NCI-H2029 treated with DMSO at 0.1 percent for 48 hours (cell line): ENCODE measurements at places on chromosomes 16 and 17.
A peak's percentile ranks its signal among the peaks of the same experiment; 100 is the strongest.

- no peak for DNase-seq
Measured at GRCh38 chr17:63378411-63379375, 67.4 kb downstream of the CYB561 start.

- no peak for DNase-seq
Measured at GRCh38 chr17:80953471-80954315, 37.9 kb upstream of the CHMP6 start.

DNA sequence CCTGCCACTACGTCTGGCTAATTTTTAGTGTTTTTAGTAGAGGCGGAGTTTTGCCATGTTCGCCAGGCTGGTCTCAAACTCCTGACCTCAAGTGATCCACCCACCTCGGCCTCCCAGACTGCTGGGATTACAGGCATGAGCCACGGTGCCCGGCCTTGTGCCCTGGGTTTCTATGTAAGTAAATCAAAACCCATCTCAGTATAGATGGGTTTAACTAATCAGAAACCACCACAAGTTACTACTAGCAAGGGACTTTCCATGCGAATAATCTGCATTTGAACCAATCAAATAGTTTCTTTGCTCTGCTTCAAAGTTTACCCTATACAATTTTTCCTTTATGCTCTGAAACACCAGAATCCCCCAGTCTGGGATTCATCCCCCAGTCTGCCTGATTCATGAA lies 16.5 kb upstream of the EIF1 start:
- DNase-seq = no peak

DNA sequence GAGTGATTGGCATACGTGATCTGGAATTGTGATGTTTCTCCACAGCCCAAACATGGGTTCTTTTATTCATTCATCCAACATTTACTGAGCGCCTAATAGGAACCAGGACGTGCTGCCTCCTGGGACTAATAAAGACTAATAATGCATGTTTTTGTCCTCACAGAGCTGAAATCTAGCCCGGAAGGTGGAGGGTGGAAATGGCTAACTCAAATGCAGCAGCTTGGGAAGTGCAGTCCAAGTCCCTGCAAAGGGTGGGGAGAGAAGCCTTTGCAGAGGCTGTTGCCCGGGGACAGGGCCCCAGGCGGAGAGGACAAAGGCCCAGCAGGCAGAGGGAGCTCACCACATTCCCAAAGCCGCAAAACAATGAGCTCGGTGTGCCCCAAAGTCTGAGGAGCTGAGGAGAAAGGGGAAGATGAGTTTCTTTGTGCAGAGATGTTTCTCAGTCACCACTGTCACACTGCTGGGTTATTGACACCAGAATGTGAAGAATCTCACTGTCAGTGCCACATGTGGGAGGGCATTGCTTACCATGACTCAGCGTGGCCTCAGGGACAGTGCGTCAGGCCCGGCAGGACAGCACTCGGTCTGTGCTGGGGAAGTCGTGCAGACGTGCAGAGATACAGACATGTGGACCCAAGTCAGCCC lies 118.2 kb upstream of the CHMP6 start:
- no peak for DNase-seq

DNA sequence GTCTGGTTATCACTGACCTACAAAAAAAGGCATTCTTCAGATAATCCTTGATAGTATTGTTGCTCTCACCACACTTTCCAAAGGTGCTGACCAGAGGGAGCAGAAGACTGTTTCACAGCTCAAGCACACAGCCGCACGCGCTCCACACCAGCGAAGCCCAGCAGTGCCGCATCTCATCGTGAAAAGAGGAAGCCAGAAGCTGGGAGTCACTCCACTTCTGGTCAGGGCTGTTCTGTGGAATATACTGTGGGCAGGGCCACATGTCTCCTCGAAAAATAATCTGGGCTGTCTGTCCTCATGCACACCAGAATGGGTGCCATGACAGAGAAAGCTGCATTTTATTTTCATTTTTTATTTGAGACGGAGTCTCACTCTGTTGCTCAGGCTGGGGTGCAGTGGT lies 7.3 kb upstream of the PRSS36 start:
- DNase-seq = no peak

DNA sequence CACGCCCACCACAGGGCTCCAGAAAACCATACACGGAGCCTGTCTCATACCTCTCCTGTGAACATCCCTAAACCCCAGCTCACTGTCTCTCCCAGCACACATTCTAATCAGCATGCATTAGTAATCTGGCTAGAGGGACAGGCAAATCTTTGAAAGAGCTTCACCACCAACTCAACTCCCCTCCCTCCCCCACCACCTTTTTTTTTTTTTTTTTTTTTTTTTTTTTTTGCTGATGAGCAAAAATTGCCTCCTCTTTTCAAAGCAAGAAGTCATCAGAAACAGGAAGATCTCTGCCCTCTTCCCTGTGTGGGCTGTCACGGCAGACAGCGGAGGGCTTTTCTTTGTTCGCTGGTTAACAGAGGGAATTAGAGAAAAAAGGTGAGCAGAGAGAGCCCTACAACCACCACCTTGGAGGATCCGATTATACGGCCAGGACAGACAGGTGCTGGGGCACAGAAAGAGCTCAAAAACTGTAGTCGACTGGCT lies 19.9 kb downstream of the GAS7 start:
- DNase-seq = no peak

DNA sequence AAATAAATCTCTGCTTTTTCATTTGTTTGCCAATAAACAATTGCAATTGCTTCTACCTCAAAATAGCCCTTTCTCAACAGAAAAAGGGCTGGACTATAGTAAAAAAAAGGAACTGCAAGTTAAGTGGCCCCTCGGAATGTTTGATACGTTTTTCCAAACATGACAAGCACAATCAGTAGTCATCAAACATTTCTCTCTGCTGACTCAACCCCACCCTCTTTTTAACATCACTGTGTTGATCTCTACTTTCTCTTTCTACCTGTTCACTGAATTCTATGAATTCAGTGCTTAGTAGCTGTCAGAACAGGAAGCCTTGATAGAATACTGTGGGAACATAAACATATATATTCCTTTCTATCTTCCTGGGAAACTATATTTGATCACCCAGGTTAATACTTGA lies 116.5 kb upstream of the AXIN2 start:
- no peak for DNase-seq

DNA sequence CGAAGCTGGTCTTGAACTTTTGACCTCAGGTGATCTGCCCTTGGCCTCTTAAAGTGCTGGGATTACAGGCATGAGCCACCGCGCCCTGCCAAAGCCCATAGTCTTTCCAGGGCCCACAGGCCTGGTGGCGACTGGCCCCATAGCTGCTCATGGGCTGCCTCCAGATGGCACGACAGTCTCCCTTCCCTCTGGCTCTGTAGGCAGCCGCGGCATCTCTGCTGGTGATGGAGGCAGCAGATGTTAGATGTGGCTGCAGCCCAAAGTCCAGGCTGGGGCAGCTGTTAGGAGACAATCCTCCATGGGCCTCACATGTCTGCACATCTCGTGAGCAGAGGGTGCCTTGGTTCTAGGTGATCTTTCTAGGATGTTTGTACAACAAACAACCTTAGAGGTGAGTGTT lies 69.7 kb upstream of the DNAJA2 start:
- no peak for DNase-seq

- no peak for DNase-seq
Measured at GRCh38 chr16:64700628-64701027, 421.2 kb downstream of the CDH11 start.

DNA sequence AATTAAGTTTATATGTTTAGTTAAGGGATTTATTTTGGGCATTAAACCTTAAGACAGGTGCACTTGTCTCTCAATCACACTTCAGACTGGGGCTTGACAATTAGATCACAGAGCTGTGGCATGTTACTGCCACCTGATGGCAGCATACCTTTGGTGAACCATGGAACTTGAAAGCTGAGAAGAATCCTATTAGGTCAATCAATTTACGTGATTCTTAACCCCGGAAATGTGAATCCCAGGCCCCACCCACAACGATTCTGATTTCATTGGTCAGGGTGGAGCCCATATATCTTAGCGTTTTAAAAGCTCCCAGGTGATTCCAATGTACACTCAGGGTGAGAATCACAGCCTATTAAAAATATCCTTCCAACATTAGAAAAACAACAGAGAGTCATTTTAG lies 91.0 kb downstream of the GSG1L start:
- DNase-seq = peak; percentile 2

- DNase-seq = peak; percentile 14
Measured at GRCh38 chr16:4734730-4735535, 596 bp downstream of the DNAAF8 start.

GRCh38 chr17:44878627-44879221 lies 20.5 kb downstream of the EFTUD2 start:
- no peak for DNase-seq

- no peak for DNase-seq
Measured at GRCh38 chr16:72270531-72270930, 98.6 kb upstream of the PMFBP1 start.

DNA sequence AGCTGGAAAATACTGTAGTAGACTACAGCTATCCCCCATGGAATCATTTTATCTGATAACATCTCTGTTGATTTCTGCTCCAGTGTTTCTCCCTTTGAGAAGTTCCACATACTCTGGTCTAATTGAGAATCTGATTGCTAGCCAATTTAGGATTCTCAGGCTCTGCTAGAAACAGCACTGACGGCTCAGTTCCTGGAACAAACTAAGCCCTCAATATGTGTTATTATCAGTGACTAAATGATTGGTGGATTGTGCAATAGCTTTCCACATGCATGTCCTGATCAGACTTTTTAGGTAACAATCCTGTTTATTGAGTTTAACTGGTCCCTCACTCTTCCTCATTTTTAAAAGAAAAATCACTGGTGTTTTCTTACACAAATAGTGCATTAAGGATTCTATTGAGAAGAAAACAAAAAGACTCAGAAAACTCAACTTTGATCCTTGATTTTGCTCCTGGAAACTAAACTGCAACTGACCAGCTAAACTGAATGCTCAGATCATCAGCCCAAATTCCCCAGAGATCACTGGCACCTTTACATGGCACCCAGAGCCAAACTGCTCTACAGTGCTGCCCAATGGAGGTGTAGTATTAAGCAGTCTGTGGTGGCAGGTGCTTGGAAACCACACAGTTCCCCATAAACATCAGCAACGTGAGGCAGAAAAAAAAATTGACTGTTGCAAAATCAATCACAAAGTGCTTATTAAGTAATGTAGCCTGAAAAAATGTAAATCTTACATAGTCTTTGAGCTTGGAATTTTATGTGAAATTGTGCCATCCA lies 423.7 kb downstream of the TOX3 start:
- DNase-seq = no peak

- DNase-seq = no peak
Measured at GRCh38 chr16:85279825-85280545, 167.7 kb upstream of the CIBAR2 start.

DNA sequence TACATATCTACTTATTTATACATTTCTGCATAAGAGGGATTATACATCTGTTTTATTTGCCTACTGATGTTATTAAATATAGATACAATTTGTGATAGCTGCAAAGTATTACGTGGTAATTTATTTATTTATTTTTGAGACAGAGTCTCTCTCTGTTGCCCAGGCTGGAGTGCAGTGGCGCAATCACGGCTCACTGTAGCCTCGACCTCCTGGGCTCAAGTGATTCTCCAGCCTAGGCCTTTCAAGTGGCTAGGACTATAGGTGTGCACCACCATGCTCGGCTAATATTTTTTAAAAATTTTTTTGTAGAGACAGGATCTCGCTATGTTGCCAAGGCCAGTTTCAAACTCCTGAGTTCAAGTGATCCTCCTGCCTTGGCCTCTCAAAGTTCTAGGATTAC lies 35.5 kb downstream of the NFAT5 start:
- DNase-seq = no peak

GRCh38 chr17:45123930-45124796 lies 8.2 kb downstream of the PLCD3 start:
- no peak for DNase-seq

DNA sequence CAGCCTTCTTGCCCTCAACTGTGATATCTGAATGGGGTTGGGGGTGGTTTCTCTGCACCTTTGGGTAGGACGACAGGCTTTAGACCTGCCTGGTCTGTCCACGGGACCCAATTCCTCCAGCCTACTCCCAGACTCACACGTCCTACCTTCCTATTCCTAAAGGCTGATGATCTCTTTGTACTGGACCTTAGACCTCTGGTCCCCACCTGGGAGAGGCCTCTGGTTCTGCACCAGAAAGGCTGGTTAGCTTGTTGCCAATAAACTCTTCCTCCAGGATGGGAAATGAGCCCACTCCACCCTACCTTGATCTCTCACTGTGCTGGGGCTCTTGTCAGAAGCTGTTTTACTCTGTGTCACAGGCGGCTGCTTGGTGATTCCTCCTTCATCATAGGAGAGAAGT lies 14.4 kb downstream of the FBF1 start:
- DNase-seq = no peak

DNA sequence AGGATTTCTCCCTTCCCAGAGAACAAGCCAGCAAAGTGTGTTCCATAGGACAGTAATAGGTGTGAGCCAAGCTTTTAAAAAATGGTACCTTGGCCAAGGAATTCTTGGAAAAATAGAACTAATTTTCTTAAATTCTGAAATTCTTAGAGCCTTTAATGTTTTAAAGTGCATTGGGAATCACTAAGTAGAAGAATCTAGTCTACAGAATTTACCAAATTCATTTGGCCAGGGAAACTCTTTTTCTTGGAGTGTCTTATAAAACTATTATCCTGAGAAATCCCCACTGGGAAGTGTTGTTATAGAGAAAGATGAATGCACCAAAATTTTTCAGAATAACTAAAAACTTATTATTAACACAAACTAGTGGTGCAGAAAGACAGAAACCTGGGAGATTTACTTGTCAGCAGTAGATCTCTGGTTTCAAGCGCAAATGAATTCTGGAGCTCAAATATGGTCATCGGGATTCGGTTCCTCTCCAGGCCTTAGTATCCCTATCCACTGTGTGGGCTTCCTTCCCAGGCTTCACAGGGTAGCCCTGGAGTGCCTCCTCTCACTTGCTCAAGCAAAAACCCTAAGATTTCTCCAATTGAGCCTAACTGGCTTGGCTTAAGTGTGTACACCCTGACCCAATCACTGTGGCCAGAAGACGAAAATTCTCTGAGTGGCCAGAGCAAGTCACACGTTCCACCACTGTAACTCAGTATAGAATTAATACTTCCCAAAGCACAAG lies 217.8 kb downstream of the CHD9NB start:
- DNase-seq = no peak

- no peak for DNase-seq
Measured at GRCh38 chr17:80137131-80137530, 9.8 kb downstream of the EIF4A3 start.

GRCh38 chr17:57485916-57486881 lies 229.9 kb downstream of the MSI2 start:
- DNase-seq = no peak

- DNase-seq = no peak
Measured at GRCh38 chr17:57776366-57776765, 31.3 kb upstream of the CCDC182 start.

DNA sequence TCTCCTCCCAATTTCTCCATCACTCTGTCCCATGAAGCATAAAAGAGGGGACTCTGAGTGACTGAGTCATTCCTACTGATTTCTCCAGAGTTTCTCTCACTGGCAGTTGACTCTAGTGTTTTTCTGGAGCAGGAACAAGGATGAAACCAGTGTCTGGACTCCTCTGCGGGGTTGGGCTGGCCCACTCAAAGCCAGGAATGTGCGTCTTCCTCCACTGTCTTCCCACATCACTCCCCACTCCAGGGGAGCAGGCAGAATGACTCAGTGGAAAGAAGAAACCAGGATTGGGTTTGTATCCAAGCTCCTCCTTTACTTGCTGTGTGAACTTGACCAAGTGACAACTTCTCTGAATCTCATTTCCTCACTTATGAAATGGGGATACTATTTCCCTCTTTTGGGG lies 497.5 kb upstream of the SALL1 start:
- no peak for DNase-seq

GRCh38 chr16:55678161-55678821 lies 22.5 kb downstream of the SLC6A2 start:
- DNase-seq = no peak

GRCh38 chr17:7444682-7445618 lies at the start of gene CHRNB1:
Gene CHRNB1 (plus strand): TSS chr17:7445061. CDS start chr17:7445128, 67 bp downstream.
- DNase-seq = peak; percentile 9

GRCh38 chr17:49952209-49952911 lies 16.6 kb upstream of the DLX4 start:
- peak; percentile 29 for DNase-seq
